ENCODE measurements at places on chromosomes 2 and 18.

GRCh38 chr2:182541268-182541667 is 114.4 kb upstream of the PDE1A start:
- no peak for DNase-seq

- no peak for DNase-seq
These were observed 65.1 kb downstream of the CUL3 start for GRCh38 chr2:224520064-224520463.

- DNase-seq = no peak
These were observed 39.3 kb downstream of the CD302 start for GRCh38 chr2:159758686-159759085.

- no peak for DNase-seq
These were observed 284.8 kb downstream of the CELF4 start for GRCh38 chr18:37280701-37281393.

DNA sequence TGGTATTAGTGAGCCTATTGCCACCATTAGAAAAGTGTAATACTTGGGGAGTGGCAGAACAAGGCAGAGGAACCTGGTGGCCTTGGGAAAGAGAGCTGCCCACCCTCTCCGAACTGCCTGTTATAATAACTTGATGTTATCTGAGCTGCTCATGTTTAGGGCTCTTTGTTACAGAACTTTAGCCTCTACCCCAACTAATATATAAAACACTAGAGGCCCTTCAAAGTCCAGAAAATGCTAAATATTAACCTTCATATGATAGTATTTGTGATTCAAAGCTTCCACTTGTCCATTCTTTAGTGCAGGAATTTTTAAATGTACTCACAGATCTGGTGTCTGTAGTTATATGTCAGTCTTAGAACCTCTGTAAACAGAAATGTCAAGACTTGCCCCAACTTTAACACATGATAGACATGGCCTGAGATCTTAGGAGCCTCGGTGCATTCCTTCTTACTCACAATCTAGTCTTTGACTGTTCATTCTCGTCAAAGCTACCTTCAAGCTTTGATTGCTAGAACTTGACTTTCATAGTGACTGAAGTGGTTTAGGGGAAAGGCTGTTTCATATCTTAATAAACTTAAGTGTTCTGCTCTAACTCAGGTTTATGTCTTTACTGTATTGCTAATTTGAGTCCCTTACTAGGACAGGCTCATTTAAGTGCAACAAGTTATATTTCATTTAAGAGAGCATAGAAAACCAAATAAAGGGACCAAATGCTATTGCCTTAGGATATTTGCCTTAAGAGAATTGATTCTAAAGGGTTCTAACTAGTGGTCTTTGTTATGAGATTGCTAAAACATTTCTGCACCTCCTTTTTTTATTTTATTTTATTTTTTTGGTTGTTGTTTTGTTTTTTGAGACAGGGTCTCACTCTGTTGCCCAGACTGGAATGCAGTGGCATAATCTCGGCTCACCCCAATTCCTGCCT is 41.6 kb downstream of the DDX1 start:
- DNase-seq = no peak

- DNase-seq = no peak
These were observed 6.7 kb upstream of the PARD6G start for GRCh38 chr18:80253871-80254492.

- DNase-seq = no peak
These were observed 62.8 kb downstream of the PRELID3A start for GRCh38 chr18:12470382-12471075.

- DNase-seq = no peak
These were observed 32.2 kb downstream of the MREG start for GRCh38 chr2:215981115-215981514.

GRCh38 chr2:80515964-80516363 is 211.4 kb upstream of the LRRTM1 start:
- no peak for DNase-seq

DNA sequence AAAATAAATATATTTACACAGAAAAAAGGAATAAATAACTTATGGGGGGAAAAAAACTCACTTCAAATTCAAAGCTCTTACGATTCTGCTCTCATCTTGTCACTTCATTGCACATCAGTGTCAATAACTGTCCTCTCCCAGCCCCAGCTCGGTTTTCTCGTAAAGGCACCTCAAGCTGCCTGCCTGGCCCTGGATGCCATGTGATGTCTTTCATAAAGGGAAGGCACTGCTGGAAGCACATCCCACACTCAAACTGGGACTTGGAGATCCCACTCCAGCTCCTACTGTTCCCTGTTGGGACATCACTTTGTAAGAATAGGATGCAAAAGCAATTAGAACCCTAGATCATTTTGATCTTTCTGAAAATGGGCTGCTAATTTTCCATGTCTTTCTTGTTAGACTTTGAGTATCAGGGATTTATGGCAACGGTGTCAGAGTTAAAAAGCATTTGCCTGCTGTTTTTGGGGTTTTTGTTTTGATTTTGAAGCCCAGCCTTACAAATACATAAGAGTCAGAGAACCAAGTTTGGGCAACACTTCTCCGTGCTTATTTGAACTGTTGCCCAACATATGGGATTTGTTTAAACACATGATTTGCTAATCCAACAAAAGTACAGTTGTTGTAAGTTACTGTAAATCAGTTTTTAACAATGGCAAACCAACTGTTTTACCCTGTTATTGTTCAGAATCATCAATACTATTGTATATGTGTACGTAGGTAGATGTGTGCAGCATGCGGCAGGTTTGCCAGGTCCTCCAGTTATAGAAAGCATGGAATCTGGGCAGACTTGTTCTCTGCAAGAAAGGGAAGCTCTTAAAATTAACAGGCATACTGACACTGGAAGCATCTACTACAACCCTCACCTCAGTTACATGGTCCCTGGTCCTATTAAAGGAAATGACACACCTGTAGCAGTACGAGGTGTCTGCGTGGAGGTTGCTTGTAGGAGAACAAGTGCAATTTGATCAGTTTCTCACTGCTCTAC is 20.6 kb downstream of the SERTAD2 start:
- DNase-seq = no peak

DNA sequence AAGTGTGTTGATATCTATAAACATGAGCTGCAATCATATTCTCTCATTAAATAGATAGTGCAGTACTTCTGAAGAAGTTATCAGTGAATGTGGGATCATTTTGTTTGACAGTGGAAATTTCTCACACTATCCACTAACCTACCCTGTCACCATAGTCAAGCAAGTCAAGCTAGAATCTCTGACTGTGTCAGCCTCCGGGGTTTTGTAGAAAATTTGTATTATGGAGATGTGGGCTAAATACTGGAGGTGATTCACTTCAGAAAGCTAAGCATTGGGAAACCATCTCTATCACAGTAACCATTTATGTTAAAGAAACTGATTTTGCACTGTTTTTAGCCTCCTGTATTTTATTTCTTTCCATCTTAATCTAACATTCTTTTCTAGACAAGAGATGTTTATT is 126.6 kb upstream of the CREB1 start:
- DNase-seq = no peak

DNA sequence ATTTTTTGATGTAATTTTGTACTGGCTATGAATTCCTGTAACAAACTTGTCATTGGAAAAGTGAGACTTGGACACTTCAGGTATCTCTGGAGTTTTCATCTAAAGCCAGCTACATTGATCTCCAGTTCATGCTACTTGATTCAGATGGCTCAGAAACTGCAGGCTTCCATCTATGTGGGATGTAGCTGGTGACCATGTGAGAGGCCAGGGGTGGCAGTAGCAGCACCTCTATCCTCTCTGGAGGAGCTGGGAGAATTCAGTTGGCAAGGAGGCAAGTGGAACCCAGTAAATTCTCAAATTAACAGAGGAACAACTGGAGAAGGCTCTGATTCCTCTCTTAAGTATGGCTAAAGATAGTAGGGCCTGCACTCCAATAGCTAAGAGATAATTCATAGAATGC is 10.0 kb upstream of the SPTBN1 start:
- no peak for DNase-seq

DNA sequence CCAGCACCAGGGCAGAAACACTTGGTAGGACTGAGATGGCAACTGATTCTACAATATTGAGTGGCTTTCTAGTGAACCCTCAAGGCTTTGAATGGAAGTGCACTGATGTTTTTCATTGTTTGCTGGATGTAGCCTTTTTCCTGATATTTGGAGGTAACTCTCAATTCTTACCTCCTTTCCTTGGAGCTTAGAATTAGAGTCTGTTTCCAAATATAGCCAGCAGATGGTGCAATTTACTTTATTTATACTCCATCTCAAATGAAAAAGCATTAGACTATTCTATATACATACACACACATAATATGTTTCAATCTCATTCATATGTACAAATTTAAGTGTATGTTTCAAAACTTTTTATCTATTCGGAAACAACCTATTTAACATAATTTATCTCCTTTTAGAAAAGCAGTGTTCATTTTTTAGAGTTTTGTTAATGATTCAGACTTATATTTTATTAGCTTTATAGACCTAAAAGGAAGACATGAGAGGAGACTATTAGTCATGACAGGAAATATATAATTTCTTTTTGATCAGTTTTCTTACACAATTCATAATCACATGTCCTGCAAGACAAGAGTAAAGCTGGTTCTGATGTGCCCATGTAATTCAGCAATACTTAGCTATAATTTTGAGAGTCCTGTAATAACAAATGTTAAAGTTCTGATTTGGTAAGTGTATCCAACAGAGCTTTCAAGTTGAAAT is 124.8 kb downstream of the NUP35 start:
- DNase-seq = no peak

GRCh38 chr2:11492720-11493119 is 26.8 kb upstream of the E2F6 start:
- no peak for DNase-seq

GRCh38 chr2:64582774-64583340 is 58.7 kb downstream of the AFTPH start:
- no peak for DNase-seq

- DNase-seq = no peak
These were observed 47.8 kb upstream of the ST3GAL5 start for GRCh38 chr2:85936421-85937068.

- DNase-seq = no peak
These were observed 241.9 kb upstream of the CNTNAP5 start for GRCh38 chr2:123783164-123783563.

- no peak for DNase-seq
These were observed 53.1 kb downstream of the HPCAL1 start for GRCh38 chr2:10355471-10356438.

DNA sequence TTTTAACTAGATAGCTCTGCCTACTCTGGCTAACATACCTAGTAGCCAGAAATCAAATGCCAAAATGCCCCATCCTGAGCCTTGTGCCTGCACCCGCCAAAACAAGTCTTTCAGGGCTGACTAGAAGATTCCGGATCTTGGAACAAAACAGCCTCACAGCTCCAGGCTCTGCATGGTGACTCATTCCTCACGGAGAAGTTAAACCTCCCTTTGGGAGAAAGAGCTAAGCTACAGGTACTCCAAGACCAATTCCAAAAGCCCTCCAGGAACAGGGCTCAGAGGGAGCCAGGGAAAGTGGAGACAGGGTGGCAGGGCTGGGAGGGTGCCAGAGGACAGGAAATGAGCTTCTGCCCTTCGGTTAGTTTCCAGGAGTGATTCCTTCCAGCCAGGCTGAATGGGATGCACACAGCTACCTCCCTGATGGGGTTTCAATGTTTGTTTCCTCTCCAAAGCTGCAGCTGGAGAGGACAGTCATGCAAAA is 295.6 kb downstream of the TNS1 start:
- DNase-seq = no peak

DNA sequence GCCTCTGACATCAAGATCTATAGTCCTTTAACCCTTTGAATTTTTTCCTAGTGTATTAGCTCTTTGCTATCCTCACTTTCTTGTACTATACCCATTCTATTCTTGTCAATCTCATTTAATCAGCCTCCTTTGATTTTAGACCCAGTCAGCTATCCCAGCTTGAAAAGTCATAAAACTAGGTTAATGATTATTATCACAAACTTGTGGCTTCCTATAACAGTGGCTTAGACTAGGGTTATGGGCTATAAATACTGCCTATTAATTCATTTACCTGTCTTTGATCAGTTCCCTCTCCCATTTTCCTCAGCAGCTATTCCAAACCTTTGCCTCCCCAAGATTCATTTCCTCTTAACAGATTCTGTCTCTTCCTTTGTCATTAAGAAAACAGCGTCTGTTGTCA is 174.8 kb downstream of the UBR3 start:
- DNase-seq = no peak

- no peak for DNase-seq
These were observed 295.8 kb upstream of the ZNF804A start for GRCh38 chr2:184302506-184302905.

- no peak for DNase-seq
These were observed 2.3 kb downstream of the ZNF513 start for GRCh38 chr2:27378096-27378808.
